Activated T-helper 9 cell treated with anti-CD3 and anti-CD28 coated beads, Interleukin-2, amount 50 U/mL, for 16 hours (primary cell): ENCODE measurements at places on chromosomes 5 and 9.

DNA sequence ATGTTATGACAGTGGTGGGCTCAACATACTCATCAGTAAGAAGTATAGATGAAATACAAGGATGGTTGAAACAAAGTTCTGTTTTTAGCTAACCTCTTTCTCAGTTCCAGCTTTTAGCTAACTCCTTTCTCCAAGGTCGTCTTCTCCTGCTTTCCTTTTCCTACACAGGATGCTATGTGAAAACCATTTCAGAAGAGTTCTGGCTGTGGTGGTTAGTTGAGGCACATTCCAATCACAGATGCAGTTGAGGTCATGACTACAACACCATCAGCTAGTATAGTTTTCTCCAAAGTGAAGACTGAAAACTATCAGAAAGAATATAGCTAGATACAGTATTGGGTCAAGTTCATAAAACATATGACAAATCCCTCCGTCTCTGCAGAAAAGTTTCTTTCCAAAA lies 477.7 kb upstream of the C9orf72 start:
- DNase-seq: no peak

DNA sequence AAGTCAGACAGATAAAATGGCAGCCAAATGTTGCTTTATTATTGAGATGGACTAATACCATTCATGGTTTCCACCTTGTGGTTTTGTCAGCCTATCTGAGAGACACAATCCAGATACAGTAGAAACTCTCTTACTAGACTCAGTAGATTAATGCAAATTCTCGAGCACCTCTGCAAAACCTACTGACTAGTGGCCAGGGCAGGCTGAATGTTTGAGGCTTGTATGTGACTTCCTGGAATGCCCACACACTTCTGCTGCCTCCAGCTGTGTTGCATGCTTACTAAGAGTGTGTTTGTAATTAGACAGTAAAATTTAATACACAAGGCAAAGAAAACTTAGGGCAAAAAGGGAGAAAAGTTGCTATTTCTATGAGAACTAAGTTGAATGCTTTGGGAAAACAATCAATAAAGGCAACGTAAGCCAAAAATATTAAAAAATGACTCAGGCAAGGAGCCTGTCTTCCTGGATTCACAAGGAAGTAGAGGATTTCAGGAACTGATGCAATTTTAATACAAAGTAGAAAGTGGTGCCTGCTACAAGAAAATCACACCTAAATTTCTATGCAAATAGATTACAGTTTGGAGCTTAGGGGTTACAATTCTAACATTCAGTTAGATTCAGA lies 30.2 kb upstream of the CCNG1 start:
- DNase-seq: no peak

- DNase-seq: no peak
Observed at GRCh38 chr5:170612256-170612678, 108.4 kb downstream of the KCNIP1 start.

DNA sequence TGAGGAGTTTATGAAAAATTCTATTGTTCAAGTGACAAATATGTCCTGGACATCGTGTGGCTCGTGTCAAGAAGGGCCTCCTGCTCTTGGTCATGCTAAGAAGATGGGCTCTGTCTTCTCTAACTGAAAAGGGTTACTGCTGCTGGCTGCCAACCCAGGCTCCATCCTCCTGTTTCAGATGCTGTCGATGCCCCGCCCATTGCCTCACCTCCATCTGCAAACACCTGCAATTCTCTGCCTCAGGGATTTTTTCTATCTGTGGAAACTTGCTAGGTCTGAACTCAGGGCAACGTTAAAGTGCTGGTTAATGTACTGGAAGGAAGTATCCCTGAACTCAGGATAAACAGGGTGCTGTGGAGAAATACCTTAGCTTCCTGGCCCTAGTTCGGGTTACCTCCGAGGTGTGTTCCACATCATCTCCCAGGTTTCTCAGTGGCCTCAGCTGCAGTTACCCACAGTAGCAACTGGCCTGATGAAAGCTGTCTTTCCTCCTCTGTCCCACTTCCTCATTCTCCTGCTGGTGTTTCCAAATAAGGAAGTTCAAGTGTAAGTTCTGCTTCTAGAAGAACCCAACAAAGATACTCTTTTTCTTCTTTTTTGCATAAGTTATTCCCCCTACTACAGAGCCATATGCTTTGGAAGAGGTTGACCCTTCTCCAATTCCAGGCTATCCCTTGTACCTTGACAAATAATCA lies 151.7 kb upstream of the SMIM23 start:
- no peak for DNase-seq

- DNase-seq: no peak
Observed at GRCh38 chr9:14309403-14309802, 4.5 kb downstream of the NFIB start.

- DNase-seq: no peak
Observed at GRCh38 chr5:93078082-93079038, 502.7 kb downstream of the NR2F1-AS1 start.

DNA sequence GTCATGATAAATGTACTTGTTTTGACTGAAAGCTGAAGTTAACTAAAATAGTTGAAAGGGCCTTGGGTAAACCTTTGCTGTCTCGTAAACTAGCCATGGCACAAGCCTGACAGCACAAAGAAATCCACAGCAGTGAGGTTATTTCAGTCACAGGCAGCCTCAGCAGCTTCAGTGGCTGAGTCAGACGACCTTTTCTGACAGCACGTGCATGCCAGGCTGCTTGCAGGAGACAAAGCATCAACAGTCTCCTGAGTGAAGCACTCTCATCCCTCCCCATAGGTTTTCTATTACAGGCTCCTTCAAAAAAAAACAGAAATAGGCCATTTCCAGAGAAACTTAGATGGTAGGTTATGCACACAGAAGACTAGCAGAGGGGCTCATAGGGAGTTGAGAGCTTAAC lies 34.6 kb downstream of the OXCT1 start:
- no peak for DNase-seq

DNA sequence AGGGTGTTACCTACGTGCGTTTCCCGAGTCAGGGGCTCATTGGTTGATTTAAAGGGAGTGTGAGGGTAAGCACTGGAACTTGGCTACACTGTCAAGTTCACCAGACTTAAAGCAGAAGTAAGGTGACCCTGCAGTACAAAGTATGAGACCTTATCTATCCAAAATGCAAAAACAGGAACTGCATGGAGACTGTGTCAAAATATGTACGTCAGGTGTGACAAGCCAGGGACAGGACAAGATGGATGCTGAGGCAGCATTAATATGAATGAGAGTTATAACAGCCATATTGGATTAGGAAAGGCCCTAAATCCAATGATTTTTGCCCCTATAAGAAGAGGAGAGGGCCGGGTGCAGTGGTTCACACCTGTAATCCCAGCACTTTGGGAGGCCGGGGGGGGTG lies 15.4 kb upstream of the SUSD3 start:
- no peak for DNase-seq

- DNase-seq: no peak
Observed at GRCh38 chr9:136328011-136328621, 777 bp downstream of the GPSM1 start.

DNA sequence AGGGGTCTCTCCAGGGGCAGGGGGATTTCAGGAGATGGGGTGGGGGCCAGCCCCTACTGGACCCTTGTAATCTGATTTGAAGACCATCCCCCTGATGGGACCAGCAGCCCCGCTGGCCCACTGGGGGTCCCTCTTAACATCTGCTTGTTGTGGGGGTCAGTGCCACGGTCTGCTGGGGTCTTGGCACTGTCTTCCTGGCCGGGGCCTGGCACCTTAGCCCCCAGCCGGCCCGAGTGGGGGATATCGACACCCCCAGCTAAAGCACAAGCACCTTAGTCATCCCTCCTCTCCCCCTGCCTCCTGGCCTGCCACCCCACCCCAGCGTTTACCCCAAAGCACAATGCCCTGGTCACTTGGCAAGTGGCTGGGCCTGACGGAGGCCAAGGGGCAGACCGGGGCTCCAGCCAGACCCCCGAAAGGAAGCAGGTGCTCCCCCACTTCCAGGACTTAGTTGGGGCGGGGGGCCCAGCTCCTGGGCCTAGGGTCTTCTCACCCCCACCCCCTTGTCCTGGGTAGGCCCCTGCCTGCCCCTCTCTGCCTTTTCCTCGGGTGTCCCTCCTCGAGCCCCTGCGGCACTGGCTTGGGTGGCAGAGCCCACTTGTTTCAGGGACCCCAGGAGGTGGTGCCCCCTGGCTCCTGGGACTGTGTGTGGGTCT lies 1.4 kb upstream of the NFX1 start:
- DNase-seq: no peak

DNA sequence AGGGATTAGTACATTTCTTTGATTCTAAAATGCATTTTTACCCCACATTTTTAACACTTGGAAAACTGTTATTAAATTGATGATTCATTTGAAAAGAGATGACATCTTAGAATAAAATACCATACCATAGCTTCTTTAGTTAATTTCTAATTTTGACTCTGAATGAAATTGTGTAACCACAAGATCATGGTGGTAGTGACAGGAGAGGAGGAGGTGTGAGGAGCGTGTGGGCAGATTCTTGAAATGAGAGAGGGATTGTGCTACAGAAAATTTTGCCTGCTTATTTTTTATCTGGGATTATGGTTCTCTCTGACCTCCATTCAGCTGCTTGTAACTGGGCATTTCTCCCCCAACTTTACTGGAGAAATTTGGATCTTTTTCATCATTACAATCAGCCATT lies 173.3 kb upstream of the CLINT1 start:
- no peak for DNase-seq

DNA sequence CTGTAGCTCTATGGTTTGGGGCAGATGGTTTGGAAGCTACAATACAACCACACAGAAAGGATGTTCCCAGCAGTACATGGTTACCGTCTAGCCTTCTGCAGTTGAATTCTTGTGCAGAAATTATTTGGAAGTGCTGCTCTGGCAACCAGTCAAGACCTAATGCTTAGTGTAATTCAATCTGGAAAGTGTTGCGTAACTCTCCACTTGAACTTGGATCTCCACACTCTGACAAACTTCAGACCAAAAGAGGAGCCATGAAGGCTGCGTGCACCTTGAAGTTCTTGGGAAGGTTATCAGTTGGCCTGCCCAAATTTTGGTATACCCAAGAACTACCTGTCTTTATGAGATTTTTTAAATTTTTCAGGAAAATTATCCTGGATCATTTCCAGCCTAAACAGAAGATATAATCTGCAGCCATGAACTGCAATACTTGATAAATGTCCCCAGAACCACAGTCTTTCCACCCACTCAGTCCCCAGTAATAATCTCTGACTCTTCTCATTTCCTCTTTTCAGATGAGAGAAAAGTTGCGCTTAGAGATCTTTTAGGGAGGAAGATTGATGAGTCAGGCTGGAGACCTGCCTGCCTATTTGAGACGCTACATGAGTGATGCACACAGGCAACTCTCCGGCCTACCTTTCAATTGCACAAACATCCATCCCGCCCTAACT lies 159.9 kb downstream of the FANCC start:
- DNase-seq: no peak

GRCh38 chr5:85990998-85991397 lies 626.7 kb upstream of the COX7C start:
- no peak for DNase-seq

- peak; percentile 15 for DNase-seq
Observed at GRCh38 chr9:4985386-4986266, 554 bp downstream of the JAK2 start.
